ENCODE measurements at places on chromosomes 4 and X.

DNA sequence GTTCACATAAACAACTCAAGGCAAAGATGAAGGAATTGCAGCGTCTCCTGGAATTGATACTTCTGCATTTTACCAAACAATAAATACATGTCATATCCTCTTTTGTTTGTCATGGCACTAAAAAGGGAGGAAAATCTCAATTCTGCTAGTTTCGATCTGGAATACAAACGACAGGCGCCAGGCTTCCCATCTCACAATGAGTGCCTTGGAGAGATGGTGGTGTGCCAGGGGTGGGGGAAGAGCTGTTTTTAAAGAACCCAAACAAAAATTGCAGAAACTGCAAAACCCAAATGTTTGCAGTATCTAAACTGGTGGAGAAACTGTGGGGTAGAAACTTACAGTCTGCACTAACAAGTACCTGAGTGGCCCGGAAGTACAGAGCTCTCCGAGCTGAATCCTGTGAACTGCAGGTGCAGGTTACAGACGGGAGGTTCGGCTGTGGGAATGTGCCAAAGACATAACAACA lies 53.0 kb upstream of the KLF3 start:
- DNase-seq = no peak

- no peak for DNase-seq
Measured at GRCh38 chrX:45077748-45078424, 122.8 kb downstream of the DIPK2B start.

GRCh38 chrX:129717892-129718291 lies 20.9 kb upstream of the XPNPEP2 start:
- no peak for DNase-seq

GRCh38 chr4:179698321-179698720 lies 2256.1 kb upstream of the AGA start:
- DNase-seq = no peak

DNA sequence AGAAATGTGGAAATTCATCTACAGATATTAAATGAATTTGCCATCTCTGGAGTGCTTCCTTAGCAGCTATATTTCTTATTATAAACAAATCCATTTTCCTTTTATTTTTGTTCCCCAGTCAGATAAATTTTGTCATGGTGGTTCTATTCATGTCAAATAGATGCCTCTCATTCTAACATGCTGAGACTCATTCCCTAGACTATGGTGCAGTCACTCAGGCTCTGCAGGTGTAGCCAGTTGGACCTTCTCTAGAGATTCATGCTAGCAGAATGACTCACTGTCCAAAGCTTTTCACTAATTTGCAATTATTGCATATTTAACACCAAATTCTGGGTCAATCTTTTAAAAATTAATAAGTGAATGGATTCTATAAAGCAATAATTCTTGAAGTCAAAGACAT lies 1392.7 kb downstream of the PCDH7 start:
- DNase-seq = no peak

- no peak for DNase-seq
Measured at GRCh38 chr4:69650872-69651271, 2.2 kb downstream of the UGT2A1 start.

- no peak for DNase-seq
Measured at GRCh38 chr4:77579406-77580076, 26.1 kb upstream of the CXCL13 start.

DNA sequence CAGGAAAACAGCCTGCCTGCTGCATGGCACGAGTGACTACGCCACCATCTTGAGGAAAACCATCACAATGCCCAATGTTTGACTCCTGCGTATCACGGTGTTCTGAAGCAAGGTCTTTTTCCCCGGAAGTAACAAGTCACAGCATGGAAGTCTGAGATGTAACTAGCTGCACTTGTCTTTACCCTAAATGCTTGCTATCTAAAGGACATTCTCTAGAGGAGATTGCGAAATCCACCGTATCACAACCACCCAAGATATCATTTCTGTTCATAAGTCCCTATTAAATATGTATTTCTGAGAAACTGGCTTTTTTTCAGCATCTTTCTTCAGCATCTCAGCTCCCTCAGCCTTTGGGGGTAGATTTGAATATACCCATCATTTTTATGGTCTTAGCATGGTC lies 1565.1 kb downstream of the ARAP2 start:
- DNase-seq = no peak

DNA sequence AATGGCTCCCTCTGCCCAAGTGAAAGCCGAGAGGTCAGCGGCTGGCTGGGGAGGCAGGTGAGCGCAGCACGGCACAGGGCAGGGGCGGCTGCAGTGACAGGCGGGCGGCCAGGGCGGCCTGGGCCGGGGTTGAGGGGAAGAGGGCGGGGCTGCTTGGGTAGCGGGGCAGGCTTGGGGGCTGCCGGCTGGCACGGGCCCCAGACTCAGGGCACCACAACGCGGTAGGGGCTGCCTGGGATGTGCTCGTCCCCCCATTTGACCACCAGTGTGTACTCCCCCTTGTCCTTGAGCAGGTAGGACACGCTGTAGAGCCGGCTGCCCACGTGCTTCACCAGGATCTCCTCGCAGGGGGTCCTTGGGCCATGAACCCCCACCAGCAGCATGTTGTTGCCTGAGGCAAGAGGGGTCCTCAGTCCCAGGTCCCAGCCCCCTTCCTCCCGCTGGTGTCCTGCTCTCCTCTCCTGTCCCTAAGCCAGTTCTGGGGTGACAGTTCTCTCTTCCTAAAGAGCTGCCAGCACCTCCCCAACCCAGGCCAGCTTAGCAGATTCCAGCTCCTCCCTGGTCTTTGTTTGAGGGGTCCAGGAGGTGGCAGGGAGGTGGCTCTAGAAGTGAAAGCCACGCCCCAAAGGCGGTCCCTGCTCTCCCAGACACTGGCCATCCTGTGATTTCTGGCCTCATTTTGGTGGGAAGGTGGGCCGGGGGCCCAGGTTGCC lies 25.6 kb downstream of the FLNA start:
- DNase-seq = no peak

DNA sequence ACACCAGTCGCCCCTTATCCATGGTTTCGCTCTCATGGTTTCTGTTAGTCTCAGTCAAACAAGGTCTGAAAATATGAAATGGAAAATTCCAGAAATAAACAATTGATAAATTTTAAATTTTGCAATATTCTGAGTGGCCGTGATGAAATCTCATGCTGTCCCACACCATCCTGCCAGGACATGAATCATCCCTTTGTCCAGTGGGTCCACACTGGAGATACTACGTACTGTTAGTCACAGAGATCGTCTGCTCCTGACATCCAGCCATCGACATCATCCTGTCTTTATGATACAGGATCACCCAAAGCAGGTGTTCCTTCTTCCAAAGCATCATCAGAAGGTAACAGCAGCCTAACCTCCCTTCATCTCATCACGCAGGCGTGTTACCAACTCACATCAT lies 76.5 kb upstream of the MSX1 start:
- no peak for DNase-seq

DNA sequence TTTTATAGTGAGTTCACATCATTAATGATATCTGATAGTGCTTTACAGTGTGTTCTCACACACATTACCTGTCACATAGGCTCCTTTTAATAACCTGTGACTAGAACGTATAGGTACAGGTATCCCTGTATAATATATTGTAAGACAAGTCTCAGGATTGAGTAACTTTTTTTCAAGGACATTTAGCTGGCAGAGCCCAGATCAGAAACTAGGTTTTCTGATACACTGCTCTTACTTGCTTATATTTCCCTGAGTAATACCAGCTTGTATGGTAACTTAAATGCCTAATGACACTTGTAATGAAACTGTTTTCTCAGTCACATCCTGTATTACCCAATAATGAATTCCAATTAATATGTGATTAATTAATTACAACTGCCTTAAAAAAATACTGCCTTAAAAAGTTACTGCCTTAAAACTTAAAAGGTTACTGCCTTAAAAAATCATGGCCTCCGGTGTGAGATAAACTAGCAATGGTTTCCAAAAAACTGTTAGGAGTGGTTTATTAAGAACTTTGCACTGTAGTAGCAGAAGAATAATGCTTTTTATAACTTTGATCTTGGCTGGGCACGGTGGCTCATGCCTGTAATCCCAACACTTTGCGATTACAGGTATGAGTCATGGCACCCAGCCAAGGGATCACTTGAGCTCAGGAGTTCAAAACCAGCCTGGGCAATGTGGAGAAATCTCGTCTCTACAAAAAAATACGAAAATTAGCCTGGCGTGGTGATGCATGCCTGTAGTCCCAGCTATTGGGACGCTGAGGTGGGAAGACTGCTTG lies 11.9 kb downstream of the COPS4 start:
- DNase-seq = no peak

GRCh38 chr4:48774760-48775710 lies 5.0 kb downstream of the FRYL start:
- no peak for DNase-seq

- no peak for DNase-seq
Measured at GRCh38 chrX:120014354-120015130, 62.9 kb downstream of the RHOXF2B start.

DNA sequence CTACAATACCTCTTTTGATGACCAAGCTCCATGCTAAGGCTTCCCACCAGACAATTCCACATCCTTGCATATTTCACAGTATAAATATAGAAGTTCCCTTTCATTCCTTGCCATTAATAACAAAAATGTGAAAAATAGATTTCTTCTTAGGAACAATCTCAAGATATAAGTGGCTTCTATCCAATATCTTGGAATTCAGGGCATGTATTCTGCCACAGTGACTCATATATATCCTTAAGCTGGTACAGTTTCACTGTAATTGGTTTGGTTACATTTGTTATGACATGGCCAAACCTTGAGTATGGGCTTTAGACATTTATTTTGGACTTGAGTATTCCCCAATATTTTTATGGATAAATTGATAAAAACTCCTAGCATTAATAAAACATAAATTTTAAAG lies 181.7 kb upstream of the DDX53 start:
- DNase-seq = no peak

GRCh38 chrX:153560000-153560399 lies 38.9 kb downstream of the CCNQ start:
- DNase-seq = no peak

GRCh38 chrX:15142084-15142715 lies 127.7 kb downstream of the ASB9 start:
- no peak for DNase-seq

DNA sequence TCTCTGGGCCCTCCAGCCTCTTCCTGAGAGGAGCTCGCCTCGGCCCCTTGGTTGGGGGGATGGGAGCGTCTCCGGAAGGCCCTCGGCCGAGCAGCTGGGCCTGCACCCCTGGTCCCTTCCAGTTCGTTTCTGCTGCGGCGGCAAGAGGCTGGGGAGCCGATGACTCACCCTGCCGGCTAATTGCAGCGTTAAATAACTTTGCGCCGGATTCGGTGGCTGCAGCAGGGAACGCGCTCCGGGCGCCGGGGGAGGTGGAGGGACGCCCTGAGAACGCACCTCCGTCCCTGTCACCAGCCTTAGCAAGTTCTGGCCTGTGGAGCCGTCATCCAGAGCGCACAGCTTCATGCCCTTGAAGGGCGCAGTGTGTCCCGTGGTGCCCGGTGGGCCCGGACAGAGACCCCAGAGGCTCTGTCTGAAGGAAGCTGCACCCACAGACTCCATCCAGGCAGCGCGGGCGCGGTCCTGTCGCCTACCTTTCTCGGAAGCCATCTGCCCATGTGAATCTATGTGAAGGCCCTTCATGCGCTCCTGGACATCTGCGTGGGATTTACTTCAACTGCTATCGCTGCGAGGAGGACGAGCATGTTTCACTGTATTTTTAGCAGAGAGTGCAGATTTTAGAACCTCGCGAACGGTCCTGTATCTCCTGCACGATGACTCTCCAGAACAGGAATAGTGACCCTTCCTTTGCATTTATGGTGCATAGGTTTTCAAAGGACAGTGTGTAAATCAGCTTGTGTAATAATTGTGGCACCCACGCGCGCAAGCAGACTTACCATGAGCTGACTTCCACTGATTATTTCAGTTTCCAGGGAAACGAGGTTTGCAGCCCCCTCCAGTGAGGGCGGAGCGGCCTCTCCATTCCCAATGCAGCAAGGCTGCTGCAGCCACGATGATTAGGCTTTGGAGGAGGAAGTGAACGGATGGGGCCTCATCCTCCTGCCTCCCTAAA lies 1.7 kb upstream of the TMEM271 start:
- DNase-seq = no peak

GRCh38 chrX:49077941-49078340 lies 1.7 kb downstream of the WDR45 start:
- DNase-seq = no peak

DNA sequence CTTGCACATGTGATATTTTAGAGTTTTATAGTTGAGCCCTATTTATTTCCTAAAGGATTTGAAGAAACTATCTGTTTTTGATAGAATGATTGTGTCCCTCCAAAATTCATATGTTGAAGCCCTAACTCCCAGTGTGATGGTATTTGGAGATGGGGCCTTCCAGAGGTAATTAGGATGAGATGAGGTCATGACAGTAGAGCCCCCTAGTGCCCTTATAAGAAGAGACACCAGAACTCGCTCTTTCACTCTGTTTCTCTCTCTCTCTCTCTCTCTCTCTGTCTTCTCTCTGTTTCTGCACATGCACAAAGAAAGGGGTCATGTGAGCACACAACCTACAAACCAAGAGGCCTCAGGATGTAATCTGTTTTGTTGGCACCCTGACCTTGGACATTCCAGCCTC lies 921.9 kb upstream of the DIAPH2 start:
- no peak for DNase-seq

GRCh38 chr4:153731239-153731638 lies 28.6 kb downstream of the RNF175 start:
- DNase-seq = no peak

GRCh38 chrX:37785569-37785968 lies 5.7 kb downstream of the CYBB start:
- no peak for DNase-seq

DNA sequence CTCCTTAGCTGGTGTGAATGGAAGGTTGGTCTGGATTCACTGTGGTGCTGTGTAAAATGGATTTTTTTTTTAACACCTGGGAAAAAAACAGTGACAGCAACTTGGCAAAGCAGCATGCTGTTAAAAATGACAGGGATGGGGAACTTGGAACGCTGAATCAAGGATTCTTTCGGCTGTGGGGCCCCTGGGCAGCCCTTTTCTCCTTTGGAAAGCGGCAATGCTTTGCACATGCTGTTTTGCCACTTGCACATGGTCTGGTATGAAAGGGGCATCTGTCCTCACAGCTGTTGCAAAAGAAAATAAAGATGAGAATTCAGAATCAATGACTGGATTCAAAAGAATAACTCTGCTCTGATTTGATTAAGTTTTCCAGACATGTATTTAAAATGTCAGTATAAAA lies 10.7 kb upstream of the PIGA start:
- DNase-seq = no peak

DNA sequence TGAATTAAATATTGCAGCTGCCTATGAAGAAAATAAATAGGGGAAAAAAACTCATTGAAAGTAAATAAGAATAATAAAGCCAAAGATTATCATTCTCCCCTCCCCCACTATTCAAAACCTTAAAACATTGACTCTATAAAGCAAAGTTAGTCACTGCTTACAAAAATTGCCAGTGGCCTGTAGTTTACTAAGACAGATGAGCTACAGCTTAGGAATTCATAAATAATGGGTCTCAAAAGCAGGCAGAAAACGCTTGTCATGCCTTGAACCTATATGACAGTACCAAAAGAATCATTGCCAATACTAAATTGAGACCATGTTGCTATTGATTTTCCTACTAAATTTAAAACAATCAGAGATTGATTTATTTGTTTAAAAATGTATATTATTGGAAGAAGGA lies 78.9 kb downstream of the SLC10A7 start:
- no peak for DNase-seq

Data from stimulated activated CD8-positive, alpha-beta memory T cell treated with anti-CD3 and anti-CD28 coated beads, Interleukin-12 subunit alpha, Interleukin-12 subunit beta, amount 100 ng/mL, for 4 hours (primary cell).